ENCODE measurements at places on chromosomes 3 and 15.

DNA sequence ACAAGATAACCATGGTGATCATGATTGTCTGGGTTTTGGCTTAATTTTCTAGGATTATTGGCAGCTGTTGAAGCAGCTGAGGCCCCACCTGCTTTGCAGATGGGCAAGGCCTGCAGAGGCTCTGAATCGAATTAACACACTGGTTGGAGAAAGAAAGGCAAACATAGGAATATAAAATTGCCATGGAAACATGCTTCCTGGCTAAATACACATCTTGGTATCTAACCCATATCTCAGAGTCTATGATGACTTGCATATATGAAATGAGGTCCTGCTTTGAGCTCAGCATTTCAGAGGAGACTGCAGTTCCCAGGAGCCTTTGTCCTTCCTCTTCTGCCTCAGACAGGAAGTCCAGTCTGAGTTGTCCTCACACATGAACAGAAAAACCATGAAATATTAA lies 24.3 kb upstream of the SV2B start:
- DNase-seq: no peak

GRCh38 chr15:77495838-77496596 lies 75.3 kb downstream of the HMG20A start:
- DNase-seq: no peak

DNA sequence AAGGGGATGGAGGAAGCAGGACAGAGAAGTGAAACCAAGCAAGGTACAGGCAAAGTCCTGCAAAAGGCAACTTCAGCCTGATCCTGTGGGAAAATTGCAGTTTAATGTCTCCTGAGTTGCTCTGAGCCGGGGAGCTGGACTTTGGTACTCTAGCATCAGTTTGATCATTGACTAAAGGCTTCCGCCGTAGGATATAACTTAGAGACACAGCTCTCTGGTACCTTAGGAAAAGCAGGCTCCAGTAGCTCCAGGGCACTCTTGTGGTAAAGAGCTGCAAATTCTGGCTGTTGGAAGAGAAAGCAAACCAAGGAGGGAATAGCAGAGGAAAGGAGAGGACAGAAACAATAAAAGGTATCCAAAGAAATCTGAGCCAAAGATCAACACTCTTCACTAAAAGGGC lies 521.1 kb downstream of the PLOD2 start:
- no peak for DNase-seq

GRCh38 chr3:82938821-82939328 lies 1177.4 kb upstream of the GBE1 start:
- DNase-seq: no peak

DNA sequence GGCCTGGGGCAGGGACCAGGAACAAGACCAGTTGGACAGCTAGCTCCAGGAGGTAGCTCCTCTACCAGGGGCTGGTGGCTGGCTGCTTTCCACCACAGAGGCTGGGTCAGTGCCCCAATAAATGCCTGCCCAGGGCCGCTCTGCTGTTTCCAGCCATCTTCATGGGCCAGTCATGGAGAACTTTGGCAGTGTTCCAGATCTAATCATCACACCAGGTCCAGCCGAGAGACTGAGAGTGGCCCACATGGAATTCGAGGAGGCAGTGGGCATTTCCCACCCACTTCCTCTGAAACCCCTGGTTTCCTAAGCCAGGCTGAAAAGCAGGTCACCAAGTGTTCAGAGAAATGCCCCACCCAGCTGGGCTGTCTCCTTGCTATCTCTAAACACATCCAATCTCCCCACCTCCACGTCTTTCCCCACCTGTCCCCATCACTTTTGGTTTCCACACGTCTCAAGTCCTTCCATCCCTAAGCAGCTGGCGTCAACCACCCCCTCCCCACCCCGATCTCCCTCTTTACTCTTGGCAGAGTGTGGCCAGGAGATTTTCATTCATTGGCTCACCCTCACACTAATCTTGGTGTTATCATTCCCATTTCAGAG lies 190.0 kb upstream of the LINGO1 start:
- DNase-seq: no peak

DNA sequence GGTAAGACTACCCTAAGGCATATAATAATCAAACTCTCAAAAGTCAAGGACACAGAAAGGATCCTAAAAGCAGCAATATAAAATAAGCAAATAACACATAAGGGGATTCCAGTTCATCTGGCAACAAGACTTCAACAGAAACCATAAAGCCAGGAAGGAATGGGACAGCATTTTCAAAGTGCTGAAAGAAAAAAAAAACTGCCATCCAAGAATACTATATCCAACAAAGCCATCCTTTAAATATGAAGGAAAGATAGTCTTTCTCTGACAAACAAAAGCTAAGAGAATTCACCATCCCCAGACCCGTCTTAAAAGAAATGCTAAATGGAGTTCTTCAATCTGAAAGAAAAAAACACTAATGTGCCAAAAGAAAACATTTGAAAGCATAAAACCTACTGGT lies 14.7 kb upstream of the CLN6 start:
- DNase-seq: no peak

- no peak for DNase-seq
Measured at GRCh38 chr3:27792869-27793268, 70.7 kb upstream of the EOMES start.

- no peak for DNase-seq
Measured at GRCh38 chr3:192831801-192832347, 85.8 kb downstream of the MB21D2 start.

GRCh38 chr15:98420837-98421236 lies 227.5 kb upstream of the IGF1R start:
- no peak for DNase-seq

DNA sequence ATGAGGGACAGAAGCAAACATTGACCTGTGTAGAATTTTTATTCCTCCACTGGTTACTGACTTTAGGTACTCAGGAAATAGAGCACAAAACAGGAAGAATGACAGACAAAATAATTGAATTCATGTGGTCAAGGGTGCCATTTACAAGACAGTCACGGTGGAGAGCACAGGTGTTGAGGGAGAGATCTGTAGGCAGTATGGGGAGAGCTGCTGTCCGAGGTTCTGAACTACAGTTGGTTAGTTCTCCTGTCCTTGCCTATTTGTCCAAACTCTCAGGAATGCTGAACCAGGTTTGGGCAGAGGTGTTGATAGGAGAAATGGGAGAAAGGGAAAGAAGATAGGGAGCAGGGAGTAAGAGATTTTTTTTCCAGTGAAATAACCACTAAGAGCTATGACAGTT lies 178.5 kb upstream of the ZBTB20 start:
- no peak for DNase-seq

DNA sequence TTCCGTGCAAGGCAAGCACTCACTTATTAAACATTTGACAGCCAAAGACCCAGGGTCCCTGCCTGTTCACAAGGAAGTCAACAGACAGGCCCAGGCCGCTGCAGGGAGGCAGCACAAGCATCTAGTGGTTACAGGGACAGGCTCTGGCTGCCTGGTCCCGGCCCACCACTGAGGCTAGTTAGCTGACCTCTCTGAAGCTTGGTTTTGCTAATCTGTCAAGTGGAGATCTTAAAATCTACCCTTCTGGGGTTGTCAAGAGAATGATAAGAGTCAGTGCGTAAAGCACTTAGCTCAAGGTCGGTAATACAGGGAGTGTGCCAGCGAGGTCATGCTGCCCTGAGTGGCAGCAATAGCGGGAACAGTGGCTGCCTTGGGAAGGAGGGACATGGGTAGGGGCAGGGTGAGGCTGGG lies 6.0 kb downstream of the GNB5 start:
- no peak for DNase-seq
